Effector memory CD8-positive, alpha-beta T cell (primary cell): ENCODE measurements at places on chromosomes 7 and 10.

DNA sequence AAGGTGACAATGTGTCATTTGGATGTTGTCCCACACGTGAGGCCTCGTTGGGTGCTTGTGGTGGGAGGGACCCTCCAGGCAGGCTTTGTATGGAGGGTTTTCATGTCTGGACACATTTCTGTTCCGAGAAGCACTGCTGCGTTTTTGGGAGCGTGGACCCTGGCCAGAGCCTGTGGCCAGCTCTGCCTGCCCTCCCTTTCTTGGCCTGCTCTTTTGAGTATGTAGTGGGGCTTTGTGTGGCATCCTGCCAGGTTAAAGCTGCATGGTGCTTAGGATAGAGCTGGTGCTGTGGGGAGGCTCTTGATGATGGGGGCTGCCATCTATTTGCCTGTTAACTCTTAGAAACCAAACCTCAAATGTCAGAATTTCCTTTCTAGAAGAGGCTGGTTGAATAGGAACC, 45.7 kb downstream of the GLRX3 start:
- H3K36me3 ChIP-seq, result peaks cover 52% of the 10 kb centered on the region
- no peaks in the 10 kb centered on the region for H3K4me1 ChIP-seq
- no peak overlapping the region for H3K27ac ChIP-seq
- no peaks in the 10 kb centered on the region for H3K27me3 ChIP-seq
- no peak for DNase-seq

GRCh38 chr7:111215550-111215949, 124.6 kb downstream of the LRRN3 start:
- H3K4me3 ChIP-seq, result no peak overlapping the region
- no peaks in the 10 kb centered on the region for H3K27me3 ChIP-seq
- H3K4me1 ChIP-seq, result no peaks in the 10 kb centered on the region
- no peak for DNase-seq
- no peak overlapping the region for H3K27ac ChIP-seq

DNA sequence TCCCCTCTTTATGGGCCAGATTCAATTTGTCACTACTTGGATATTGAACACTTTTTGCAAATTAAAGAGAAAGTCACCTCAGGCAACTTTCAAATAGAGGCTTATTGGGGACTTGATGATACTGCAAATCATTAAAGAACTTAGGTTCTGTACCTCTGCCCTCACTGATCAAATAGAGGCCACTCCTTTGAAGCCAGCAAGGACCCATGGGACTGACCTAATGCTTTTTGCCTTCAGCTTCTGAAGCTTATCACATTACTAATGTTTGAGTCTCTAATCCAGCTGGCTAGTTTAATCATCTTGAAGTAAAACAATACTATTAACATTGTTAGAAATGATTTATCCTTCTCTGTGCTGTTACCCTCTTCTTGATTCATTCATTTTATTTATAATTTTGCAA, 93.0 kb upstream of the ZNF800 start:
- peaks cover 47% of the 10 kb centered on the region for H3K27me3 ChIP-seq
- no peak overlapping the region for H3K27ac ChIP-seq
- H3K36me3 ChIP-seq, result no peaks in the 10 kb centered on the region
- H3K4me3 ChIP-seq, result peak overlapping the region; percentile 40

- DNase-seq, result no peak
- H3K4me1 ChIP-seq, result peaks cover 27% of the 10 kb centered on the region
- peaks cover 3% of the 10 kb centered on the region for H3K36me3 ChIP-seq
- H3K27me3 ChIP-seq, result peaks cover 8% of the 10 kb centered on the region
- H3K4me3 ChIP-seq, result no peak overlapping the region
Observed at GRCh38 chr7:142440219-142440905, 182.5 kb upstream of the PRSS58 start.

DNA sequence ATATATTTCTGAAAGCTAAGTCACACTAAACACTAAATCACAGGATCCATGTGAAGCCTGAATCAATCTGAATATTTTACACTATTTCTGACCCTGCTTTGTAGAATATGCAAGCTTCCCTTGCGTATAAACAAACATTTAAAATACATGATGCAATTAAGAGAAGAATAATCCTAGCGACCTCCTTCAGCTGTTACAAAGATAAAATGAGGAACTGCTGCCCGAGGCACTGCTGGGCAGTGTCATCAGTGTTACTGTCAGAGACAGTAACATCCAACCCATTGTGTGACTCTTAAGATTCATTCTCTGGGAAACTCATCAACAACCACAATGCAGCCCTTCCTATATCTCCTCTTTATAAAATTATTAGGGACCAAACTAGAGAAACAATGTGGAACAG, 61.6 kb downstream of the COBL start:
- H3K36me3 ChIP-seq, result no peaks in the 10 kb centered on the region
- H3K27me3 ChIP-seq, result peaks cover 6% of the 10 kb centered on the region
- no peaks in the 10 kb centered on the region for H3K4me1 ChIP-seq
- no peak overlapping the region for H3K27ac ChIP-seq
- no peak overlapping the region for H3K4me3 ChIP-seq
- no peak for DNase-seq

- peaks cover 2% of the 10 kb centered on the region for H3K4me1 ChIP-seq
- peaks cover 27% of the 10 kb centered on the region for H3K27me3 ChIP-seq
- no peak overlapping the region for H3K27ac ChIP-seq
- H3K4me3 ChIP-seq, result no peak overlapping the region
- no peak for DNase-seq
Observed at GRCh38 chr10:93541402-93542357, 24.8 kb upstream of the FFAR4 start.

DNA sequence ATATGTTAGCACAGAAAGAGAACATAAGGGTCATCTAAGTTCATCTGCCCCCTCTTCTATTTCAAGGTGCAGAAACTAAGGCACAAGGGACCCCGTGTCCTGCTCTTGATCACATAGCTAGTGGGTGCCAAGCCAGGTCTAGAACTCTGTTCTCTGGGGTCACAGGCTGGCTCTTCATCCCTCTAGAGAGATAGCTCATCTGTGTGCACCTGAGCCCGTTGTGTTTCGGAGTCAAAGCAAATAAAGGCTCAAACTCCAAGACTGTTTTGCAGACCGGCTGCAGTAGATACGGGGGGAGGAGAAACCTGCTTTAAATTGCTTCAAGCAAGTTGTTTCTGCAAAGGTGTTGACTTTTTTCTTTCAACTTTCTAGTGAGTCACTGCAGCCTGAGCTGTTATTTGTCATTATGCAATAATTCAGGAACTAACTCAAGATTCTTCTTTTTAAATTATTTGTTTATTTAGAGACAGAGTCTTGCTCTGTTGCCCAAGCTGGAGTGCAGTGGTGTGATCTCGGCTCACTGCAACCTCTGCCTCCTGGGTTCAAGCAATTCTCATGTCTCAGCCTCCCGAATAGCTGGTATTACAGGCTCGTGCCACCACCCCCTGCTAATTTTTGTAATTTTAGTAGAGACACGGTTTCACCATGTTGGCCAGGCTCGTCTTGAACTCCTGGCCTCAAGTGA, 6.5 kb downstream of the BLVRA start:
- no peak overlapping the region for H3K4me3 ChIP-seq
- no peak overlapping the region for H3K27ac ChIP-seq
- no peaks in the 10 kb centered on the region for H3K27me3 ChIP-seq
- peaks cover 2% of the 10 kb centered on the region for H3K36me3 ChIP-seq

DNA sequence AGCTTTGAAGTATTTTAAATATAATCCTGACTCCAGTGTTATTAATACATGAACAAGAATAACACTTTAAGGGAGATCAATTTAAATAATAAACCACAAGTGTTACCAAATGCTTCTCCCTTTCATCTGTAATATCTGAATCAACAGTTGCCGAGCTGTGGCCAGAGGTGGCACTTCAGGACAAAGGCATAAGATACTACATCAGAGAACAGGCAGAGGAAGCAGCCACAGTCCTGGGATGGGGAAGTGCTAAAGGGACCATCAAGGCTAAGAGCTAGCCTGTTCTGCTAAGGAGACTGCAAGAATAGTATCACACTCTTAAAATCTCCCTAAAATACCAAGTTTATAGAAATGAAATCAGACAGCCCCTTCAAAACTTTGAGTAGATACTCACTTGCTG, 378.2 kb upstream of the PRKCQ start:
- H3K27ac ChIP-seq, result peak overlapping the region; percentile 73
- peaks cover 27% of the 10 kb centered on the region for H3K4me1 ChIP-seq
- peaks cover 2% of the 10 kb centered on the region for H3K36me3 ChIP-seq
